ENCODE measurements at places on chromosomes 7 and 10.

GRCh38 chr10:31929261-31930022 is 811 bp upstream of the ARHGAP12 start:
- peak; percentile 57 for DNase-seq

- DNase-seq, result no peak
Observed at GRCh38 chr7:19620470-19620869, 88.4 kb downstream of the POLR1F start.

GRCh38 chr7:116740755-116741462 is 68.9 kb downstream of the MET start:
- DNase-seq, result no peak

GRCh38 chr7:144982133-144982532 is 146.3 kb upstream of the TPK1 start:
- DNase-seq, result no peak

DNA sequence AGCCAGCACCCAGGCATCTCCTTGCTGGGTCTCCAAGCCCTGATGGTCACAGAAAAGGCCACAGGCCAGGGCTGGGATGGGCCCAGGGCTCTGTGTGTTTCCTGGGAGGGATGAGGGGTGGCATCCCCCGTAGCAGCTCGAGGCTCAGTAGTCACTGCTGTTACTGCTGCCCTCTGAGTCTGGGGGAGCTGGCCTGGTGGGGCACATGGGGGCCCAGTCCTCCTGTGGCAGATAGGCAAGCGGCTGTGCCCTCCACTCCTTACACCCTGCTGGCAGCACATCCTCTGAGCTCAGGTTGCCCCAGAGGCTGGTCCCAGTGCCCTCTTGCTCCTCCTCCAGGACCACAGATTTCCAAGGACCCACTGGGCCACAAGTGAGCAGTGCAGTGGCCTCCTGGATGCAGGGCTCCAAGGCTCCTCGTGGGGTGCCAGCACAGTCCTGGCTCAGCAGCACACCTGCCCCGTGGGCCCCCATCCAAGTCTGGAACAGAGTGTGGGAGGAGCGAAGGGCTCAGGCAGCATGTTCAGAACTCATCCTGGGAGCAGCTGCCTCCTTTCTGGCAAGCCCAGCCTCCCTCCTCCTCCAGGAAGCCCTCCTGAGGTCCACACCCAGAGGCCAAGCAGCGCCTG is 31.5 kb upstream of the TUBB8 start:
- DNase-seq, result no peak

Measured in dermis blood vessel endothelial cell (primary cell).